Activated T-cell treated with anti-CD3 and anti-CD28 coated beads, Interleukin-2, amount 50 U/mL, for 4 hours (primary cell): ENCODE measurements at places on chromosomes 2 and 18.

DNA sequence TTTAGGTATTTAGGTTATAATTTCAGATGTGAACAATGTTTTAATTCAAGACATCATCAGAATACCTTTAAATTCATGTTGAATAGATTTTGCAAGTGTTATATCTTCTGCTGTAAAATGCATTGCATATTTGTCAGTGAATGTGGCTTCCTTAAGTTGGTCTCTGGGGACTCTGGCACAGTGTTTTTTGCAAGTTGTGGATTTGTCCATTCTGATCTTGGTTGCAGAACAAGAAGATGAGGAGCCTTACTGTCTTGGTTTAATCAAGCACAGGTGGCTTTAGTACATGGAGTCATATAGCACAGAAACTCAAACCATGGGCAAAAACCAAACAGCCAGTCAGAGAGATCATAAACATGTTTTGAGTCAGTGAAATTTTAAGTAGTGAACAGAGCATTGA is 135.7 kb downstream of the ARHGAP28 start:
- DNase-seq = no peak

DNA sequence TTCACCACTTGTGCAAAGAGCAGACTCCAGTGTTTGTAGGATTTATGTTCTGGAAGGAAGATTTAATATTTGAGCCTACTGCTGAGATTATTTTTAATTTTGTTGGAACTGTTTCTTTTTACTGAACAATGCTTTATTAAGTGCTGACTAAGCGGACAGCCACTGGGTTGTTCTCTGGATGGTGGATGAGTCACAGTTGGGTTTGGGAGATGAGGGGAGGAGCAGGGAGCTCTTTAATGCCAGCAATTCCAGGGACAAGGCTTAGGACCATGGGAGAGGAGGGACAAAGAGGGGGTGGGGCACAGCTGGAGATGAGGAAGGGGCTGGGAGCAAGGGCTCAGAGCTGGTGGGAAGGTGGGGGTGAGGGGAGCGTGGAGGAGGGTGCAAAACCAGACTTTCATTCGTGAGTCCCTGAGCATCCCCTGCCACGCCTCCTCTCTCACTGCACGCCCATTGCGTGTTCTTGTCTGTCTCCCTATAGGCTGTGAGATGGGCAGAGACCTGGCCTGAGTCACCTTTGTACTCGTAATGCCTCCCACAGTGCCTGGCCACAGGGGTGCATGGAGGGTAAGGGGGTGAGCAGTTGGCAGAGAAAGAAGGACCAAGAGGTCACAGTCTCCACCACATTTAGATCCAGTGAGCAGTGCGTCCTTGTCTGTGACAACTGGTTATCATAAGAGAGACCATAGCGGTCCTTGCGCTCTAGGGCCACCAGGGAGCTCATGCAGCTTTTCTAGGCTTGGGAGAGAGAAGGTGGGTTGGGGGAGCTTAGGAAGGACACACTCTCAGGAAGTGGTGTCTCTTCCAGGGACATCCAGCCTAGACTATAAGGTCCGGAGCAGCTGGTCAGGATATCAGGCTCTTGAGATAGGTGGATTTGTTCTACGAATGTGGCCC is 18.4 kb downstream of the SLC4A3 start:
- no peak for DNase-seq

DNA sequence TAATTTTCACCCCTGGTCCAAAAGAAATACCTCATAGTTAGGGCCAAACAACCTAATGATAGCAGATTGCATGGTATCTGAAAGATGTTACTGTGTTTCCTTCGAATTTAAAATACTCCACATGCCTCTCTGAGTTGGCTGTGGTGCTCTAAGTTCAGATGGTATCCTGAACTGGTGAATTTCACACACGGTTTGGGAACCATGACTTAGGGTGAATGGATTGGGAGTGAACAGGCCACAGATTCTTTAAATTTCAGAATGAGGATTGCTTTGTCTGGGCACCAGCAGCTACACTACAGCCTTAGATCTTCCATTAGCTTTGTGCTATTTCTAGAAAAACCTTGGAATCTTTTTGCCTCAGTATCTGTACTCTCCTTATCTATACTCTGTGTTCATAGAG is 6.2 kb downstream of the GMCL1 start:
- DNase-seq = no peak

- no peak for DNase-seq
Observed at GRCh38 chr2:162182395-162182794, 30.3 kb upstream of the GCG start.
